ENCODE measurements at places on chromosomes 5 and 9. TPM values are rescaled to one million over a fixed set of nuclear protein-coding genes. Genes with fewer than 3 reads are reported as not detected.

The OR1J2 gene
- not detected for total RNA-seq

GRCh38 chr5:155504606-155505005 lies 491.1 kb downstream of the KIF4B start:
- H3K27ac ChIP-seq = no peak overlapping the region
- H3K27me3 ChIP-seq = no peaks in the 10 kb centered on the region
- DNase-seq = no peak
- no peak overlapping the region for H3K4me3 ChIP-seq

DNA sequence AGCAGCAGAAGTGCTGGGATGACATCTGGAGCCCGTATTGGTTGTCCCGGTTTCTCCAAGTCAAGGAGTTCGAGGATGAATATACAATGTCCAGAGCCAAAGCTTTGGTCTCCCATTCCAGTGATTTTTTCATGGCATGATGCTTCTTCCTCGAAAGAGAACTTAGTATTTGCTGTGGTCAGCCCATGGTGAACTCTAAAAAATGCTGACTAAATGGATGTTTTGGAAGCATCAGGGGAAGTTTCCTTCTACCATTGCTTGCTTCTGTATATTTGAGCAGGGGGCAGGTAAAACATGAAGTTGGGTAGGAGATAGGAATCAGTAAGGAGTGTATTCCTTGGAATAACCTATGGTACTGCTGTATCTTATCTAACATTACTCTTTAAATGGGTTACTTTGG lies 8.6 kb downstream of the TTC23L start:
- no peaks in the 10 kb centered on the region for H3K27me3 ChIP-seq
- no peak overlapping the region for H3K4me3 ChIP-seq
- no peak overlapping the region for H3K27ac ChIP-seq
- DNase-seq = no peak
- H3K36me3 ChIP-seq = no peaks in the 10 kb centered on the region
- no peaks in the 10 kb centered on the region for H3K4me1 ChIP-seq

DNA sequence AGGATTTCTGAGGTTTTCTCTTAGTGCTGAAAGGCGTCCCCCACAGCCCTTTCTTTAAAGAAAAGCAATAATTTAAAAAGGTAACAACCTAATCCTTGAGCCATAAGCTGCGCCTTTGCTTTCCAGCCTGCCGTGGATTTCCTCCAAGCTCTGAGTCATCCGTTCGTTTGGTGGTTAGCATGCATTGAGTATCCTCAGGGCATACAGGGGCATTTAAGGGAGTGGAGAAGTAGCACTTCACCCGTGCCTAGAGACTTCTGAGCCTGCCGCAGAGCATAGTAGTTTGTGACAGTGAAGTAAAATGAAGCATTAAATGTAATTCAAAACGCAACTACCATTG lies 892 bp upstream of the TNC start:
- no peaks in the 10 kb centered on the region for H3K4me1 ChIP-seq
- peak overlapping the region; percentile 64 for H3K27ac ChIP-seq
- H3K36me3 ChIP-seq = no peaks in the 10 kb centered on the region
- peak; percentile 65 for DNase-seq
- peak overlapping the region; percentile 47 for H3K4me3 ChIP-seq

The COL23A1 gene
- 0.32 TPM for total RNA-seq

GRCh38 chr5:154479160-154479943 lies 1.3 kb upstream of the HAND1 start:
- DNase-seq = no peak
- no peak overlapping the region for H3K27ac ChIP-seq
- H3K4me3 ChIP-seq = no peak overlapping the region
- peaks cover 14% of the 10 kb centered on the region for H3K27me3 ChIP-seq
- H3K36me3 ChIP-seq = no peaks in the 10 kb centered on the region

The PCDHB14 gene
- 5.9 TPM for total RNA-seq

The HMCN2 gene
- total RNA-seq = 0.29 TPM

DNA sequence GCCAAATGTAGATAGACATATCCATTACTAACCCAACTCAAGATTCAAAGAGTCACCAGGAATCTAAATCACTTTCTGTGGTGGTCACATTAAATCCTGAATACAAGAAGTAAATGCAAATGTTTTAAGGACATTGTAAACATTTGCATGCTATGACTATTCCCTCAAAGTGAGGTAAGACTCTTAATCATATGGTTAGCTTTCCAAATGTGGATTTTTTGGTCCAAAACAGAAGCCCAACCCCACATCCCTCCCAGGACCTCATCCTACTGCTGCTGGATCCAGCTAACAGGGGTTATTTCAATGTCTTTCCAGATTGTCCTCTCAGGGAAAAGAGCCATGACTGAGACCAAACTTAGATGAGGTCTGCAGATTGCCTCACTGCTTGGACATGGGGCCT lies 228.1 kb upstream of the PANK3 start:
- no peaks in the 10 kb centered on the region for H3K27me3 ChIP-seq
- no peak overlapping the region for H3K27ac ChIP-seq
- DNase-seq = no peak
- no peaks in the 10 kb centered on the region for H3K36me3 ChIP-seq

The LTC4S gene
- 6.7 TPM for total RNA-seq

- H3K4me3 ChIP-seq = no peak overlapping the region
- H3K27me3 ChIP-seq = no peaks in the 10 kb centered on the region
- H3K4me1 ChIP-seq = no peaks in the 10 kb centered on the region
- no peaks in the 10 kb centered on the region for H3K36me3 ChIP-seq
- H3K27ac ChIP-seq = no peak overlapping the region
These were observed 184.8 kb upstream of the CD180 start for GRCh38 chr5:67381236-67381880.
